ENCODE measurements at places on chromosomes 1 and 21.

DNA sequence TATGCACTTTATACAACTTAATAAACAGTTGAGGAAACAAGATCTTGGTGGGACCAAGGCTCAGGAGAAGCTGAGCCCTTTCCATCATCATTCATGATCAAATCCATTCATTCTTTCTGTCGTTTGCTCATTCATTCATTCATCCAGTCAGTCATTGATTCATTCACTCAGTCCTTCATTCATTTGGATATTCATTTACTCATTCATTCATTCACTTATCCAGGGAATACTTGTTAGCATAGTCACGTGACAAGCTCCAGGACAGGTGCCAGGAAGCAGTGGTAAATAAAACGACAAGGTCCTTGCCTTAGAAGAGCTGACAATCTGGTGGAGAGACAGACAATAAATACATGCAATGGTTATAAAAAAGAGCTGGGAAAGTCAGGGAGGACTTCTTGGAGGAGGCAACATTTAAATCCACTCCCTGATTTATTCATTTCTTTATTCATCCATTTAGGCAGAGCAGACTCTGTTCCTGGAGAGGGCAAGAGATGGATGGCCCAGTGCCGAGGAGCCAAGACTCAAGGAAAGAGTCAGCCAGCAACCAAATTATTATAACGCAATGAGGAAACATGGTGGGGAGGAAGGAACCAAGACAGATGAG, 74.1 kb upstream of the CASZ1 start:
- no peak for DNase-seq

DNA sequence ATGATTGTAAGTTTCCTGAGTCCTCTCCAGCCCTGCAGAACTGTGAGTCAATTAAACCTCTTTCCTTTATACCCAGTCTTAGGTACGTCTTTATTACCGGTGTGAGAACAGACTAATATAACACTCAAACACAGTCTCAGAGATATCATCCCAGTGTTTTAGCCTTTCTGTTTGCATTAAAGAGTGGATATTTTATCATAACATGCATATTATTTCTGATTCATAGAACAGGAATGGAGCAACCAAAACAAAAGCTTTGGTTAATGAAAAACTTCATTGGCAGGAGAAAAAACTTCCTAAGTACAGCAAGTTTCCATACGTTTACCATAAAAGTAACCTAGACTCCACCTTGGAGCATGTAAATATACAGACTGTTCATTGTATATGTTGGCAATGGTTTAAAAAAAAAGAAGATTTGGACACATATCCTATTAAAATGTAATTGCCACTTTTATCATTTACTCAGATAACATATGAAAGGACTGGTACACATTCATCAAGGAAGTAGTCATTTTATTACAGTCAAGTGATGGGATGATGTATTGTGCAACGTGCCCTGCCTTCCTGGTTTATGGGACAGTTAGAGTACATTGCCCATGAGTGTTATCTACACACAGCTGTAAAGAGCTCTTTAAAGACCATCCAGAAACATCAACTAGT, 144.8 kb downstream of the ETS2 start:
- peak; percentile 13 for DNase-seq

GRCh38 chr1:218624052-218624451, 278.9 kb downstream of the TGFB2 start:
- DNase-seq: no peak

DNA sequence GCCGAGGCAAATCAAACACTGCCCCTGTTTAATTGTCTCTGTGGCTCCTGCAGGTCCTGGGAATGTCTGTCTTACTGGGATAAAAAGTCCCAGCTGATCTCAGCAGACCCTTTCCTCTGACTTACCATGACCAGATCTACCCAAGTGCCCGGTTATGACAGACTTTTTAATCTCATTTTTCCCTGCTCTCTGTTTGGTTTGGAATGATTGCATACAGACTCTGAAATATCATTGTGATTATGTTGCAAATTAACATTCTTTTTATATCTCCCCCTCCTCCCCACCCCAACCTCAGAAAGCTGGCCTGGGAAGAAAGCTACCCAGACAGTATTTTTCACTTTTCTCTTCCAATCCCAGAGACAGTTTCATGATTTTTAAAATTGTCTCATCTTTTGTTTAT, 16.3 kb downstream of the RAB7B start:
- no peak for DNase-seq

DNA sequence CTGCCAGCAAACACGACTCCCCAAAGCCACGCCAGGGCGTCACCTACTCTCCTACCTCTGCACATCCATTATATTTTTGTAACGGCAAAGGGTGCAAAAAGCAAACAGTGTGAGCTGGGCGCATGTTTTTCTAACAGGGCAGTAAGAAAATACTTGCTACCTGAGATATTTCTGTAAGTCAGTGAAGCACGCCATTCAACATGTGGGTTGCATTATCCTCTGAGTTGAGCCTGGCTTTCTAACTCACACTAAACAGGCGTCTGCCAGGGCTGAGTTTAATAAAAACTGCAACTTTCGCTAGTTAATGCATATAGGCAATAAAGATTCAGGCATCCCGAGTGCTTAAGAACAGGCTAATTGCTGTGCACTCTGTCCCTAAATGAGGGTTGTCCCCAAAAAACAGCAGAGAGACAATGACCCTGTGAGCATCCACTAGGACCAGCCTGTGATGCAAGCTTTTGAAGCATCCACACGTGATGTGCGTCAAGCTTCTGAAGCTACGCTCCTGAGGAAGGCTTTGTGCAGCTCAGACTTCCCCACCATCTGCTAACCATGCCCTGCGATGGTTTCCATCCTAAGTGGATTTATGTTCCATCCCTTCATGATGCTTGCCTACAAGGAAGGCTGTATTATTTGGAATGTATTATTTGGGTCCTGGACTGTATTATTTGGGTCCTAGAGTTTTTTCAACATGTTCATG, 70.0 kb upstream of the SIM2 start:
- DNase-seq: no peak

DNA sequence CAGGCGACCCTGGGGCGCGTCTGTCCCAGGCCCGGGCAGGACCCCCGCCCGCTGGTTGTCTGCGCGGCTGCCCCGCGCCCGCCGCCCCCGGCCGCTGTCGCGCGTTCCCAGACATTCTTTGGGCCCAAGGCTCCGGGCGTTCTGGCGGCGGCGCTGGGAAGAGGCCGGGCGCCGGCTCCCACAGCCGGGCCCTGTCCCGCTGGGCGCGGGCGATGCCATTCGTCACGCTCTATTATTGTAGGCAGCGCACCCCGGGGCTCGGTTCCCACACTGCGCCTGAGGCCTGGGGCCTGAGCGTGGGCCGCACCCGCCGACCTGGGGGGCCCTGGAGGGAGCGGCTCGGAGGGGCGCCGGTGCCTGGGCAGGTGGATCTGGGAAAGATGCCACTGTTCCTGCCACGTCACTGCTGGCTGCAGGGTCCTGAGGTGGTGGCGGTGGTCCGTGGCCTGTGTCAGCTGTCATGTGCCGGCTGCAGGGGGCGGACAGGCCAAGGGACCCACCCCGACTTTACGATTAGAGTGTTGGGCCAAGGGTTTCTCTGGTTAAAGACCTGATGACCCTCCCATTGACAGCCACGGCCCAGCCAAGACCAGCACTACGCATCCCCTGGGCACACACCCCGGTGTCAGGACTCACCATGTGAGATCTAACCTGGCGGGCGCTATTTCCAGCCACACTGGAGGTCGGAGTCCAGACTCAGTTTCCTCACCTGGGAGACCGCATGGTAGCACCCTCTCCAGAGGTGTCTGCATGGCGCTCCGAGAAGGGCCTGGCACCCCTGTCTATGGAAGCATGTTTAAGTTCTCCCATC, 55.1 kb upstream of the ADARB1 start:
- DNase-seq: no peak

GRCh38 chr1:111559736-111560279, 56.4 kb upstream of the ADORA3 start:
- DNase-seq: no peak

- DNase-seq: peak; percentile 66
Measured at GRCh38 chr1:155219592-155220031, 11.1 kb downstream of the MTX1 start.

All from NCI-H187 treated with DMSO at 0.1 percent for 48 hours (cell line).